ENCODE measurements at places on chromosomes 16 and 17. TPM values are rescaled to one million over a fixed set of nuclear protein-coding genes. Genes with fewer than 3 reads are reported as not detected.

- no peak overlapping the region for H3K4me3 ChIP-seq
- H3K4me1 ChIP-seq: no peaks in the 10 kb centered on the region
- H3K36me3 ChIP-seq: no peaks in the 10 kb centered on the region
- no peak overlapping the region for H3K27ac ChIP-seq
- H3K27me3 ChIP-seq: no peaks in the 10 kb centered on the region
Measured at GRCh38 chr16:49576173-49576494, 202.5 kb downstream of the C16orf78 start.

DNA sequence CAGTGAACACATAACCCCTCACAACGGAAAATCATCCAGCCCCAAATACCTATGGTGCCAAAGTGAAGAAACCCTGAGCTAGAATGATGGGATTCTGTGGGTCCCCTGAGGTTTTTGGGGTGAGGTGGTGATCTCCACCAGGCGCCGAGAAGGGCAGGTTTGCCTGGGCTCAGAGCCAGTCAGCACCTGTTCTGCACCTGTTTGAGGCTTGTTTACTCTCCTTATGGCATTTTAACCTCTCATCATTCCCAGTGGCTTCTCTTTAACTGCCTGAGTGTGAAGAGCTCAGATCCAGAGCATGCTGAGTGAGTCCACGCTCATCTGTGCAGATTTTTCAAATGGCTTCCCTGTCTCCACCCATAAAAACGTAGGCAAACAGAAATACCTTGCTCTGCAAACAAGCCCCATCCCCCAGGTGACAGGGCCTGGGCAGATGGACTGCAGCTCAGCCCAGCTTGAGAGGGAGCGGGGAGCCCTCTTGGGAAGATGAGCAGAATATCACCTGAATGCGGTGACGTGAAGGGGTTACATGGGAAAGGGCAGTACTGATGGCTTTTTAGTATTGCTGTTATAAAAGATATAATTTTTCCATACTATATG is 40.1 kb upstream of the CLEC19A start:
- no peaks in the 10 kb centered on the region for H3K36me3 ChIP-seq
- H3K27ac ChIP-seq: no peak overlapping the region
- no peaks in the 10 kb centered on the region for H3K27me3 ChIP-seq

GRCh38 chr16:1101133-1101532 is 5.1 kb upstream of the C1QTNF8 start:
- no peaks in the 10 kb centered on the region for H3K4me1 ChIP-seq
- DNase-seq: no peak
- no peaks in the 10 kb centered on the region for H3K36me3 ChIP-seq
- H3K27ac ChIP-seq: no peak overlapping the region
- H3K4me3 ChIP-seq: no peak overlapping the region

GRCh38 chr17:29592850-29593551 is at the start of gene ANKRD13B:
TSS of gene ANKRD13B (plus strand) at chr17:29593132. CDS start at chr17:29593622, 490 bp downstream.
- no peaks in the 10 kb centered on the region for H3K27me3 ChIP-seq
- H3K36me3 ChIP-seq: no peaks in the 10 kb centered on the region
- H3K4me1 ChIP-seq: peaks cover 50% of the 10 kb centered on the region
- H3K4me3 ChIP-seq: peak within 1 kb of the TSS; percentile 78
- DNase-seq: no peak

DNA sequence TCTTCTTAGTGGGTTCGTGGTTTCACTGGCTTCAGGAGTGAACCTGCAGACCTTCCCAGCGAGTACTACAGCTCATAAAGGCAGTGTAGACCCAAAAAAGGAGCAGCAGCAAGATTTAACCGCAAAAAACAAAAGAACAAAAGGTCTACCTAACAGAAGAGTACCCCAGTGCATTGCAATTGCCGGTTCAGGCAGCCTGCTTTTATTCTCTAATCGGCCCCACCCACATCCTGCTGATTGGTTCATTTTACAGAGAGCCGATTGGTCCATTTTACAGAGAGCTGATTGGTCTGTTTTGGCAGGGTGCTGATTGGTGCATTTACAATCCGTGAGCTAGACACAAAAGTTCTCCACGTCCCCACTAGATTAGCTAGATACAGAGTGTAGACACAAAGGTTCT is 2.0 kb upstream of the ARRB2 start:
- no peak overlapping the region for H3K4me3 ChIP-seq
- H3K27ac ChIP-seq: no peak overlapping the region
- H3K27me3 ChIP-seq: no peaks in the 10 kb centered on the region
- peaks cover 9% of the 10 kb centered on the region for H3K4me1 ChIP-seq
- H3K36me3 ChIP-seq: no peaks in the 10 kb centered on the region

GRCh38 chr17:65027305-65027704 is 29.2 kb downstream of the GNA13 start:
- H3K36me3 ChIP-seq: no peaks in the 10 kb centered on the region
- H3K27me3 ChIP-seq: no peaks in the 10 kb centered on the region
- peak overlapping the region; percentile 69 for H3K27ac ChIP-seq
- peaks cover 28% of the 10 kb centered on the region for H3K4me1 ChIP-seq
- no peak overlapping the region for H3K4me3 ChIP-seq

GRCh38 chr17:31373150-31374093 is 18.1 kb upstream of the RAB11FIP4 start:
- H3K27ac ChIP-seq: no peak overlapping the region
- H3K36me3 ChIP-seq: peaks cover 8% of the 10 kb centered on the region
- no peak overlapping the region for H3K4me3 ChIP-seq

GRCh38 chr16:67979955-67980678 is at the start of gene DPEP3:
TSS of gene DPEP3 (minus strand) at chr16:67980499. CDS start at chr16:67980380, 119 bp downstream.
- H3K27ac ChIP-seq: no peak within 1 kb of the TSS
- no peak within 1 kb of the TSS for H3K4me3 ChIP-seq
- no peak for DNase-seq
- peaks cover 13% of the 10 kb centered on the region for H3K4me1 ChIP-seq
- H3K36me3 ChIP-seq: no peaks in the 10 kb centered on the region

Gene DOC2B
- not detected for polyA plus RNA-seq

Gene HS3ST2
- polyA plus RNA-seq: 6.3 TPM
